ENCODE measurements at places on chromosomes 2 and 18. TPM values are rescaled to one million over a fixed set of nuclear protein-coding genes. Genes with fewer than 3 reads are reported as not detected.

- no peak for DNase-seq
Measured at GRCh38 chr2:98776136-98776535, 45.2 kb upstream of the MGAT4A start.

GRCh38 chr2:113877711-113878598 is 11.9 kb upstream of the ACTR3 start:
- no peak for DNase-seq

DNA sequence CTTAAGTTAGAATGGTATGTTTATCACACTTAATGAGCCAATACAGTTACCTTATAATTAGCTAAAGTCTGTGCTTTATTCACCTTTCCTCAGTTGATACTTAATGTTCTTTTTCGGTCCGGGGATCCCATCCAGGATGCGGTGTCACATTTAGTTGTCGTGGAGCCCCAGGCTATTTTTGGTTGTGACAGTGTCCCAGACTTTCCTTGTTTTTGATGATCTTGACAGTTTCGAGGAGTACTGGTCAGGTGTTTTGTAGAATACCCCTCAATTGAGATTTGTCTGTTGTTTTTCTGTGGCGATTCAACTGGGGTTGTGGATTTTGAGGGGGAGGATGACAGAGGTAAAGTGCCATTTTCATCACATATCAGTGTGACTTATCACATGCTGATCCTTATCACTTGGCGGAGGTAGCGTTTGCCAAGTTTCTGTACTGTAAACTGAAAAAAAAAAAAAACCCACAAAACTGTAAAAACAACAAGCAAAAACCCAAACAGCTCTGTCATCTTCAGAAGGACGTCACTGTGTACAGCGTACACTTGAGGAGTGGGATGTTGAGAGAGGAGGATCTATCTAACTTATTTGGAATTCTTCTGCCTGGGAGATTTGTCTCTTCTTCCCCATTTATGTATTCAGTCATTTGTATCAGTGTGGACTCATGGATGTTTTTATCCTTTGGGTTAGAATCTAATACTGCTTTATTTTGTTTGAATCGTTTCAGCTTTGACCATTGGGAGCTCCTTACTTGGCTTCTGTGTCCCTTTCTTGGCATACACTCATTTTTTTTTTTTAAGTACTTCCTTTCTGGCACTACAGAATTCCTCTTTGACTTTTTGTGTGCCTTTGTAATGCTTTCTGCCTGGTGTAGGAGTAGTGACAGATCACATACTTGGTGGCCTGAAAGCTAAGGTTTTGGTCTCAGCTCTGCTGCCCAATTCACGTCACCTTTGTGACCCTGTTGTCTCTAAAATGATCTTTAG is 68.1 kb downstream of the FMNL2 start:
- DNase-seq, result no peak

- DNase-seq, result no peak
Measured at GRCh38 chr2:209499069-209499468, 75.2 kb downstream of the MAP2 start.

The ALLC gene
- total RNA-seq, result not detected

The POTEI gene
- total RNA-seq, result not detected

GRCh38 chr2:172842511-172843265 is 107.0 kb downstream of the RAPGEF4 start:
- no peak for DNase-seq

The PAX8 gene
- total RNA-seq, result 0.39 TPM

GRCh38 chr2:19228715-19229114 is 129.7 kb downstream of the OSR1 start:
- DNase-seq, result no peak

- DNase-seq, result no peak
Measured at GRCh38 chr2:151096235-151096634, 165.4 kb downstream of the RBM43 start.

The CCDC85A gene
- not detected for total RNA-seq

DNA sequence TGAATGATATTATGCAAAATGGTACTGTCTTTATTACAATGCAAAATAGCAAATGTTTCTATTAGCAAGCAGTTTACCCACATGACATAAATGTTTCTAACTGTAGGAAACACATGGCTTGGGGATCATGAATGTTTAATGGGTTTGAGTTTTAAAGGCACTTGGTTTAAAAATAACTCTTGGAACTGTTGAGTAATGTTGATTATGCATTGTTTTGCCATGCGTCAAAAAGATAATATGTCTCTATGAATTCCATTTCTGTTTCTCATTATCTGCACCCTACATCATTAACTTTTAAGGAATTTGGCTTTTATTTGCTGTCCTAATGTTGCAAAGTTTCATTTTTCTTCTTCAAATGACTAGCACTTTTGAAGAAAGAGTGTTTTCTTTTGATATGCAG is 1355.5 kb downstream of the SUCLG1 start:
- DNase-seq, result no peak

DNA sequence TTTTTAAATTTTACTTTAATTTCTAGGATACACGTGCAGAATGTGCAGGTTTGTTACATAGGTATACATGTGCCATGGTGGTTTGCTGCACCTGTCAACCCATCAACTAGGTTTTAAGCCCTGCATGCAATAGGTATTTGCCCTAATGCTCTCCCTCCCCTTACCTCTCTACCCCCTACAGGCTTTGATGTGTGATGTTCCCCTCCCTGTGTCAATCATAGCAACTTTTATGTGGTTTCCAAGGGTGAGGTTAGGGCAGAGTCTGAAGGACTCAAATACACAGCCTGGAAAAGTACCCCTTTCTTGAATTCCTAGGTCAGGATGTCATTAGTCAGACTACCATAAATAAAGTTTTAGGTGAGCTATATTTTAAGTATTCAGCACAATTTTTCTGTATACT is 31.1 kb upstream of the MYT1L start:
- no peak for DNase-seq

DNA sequence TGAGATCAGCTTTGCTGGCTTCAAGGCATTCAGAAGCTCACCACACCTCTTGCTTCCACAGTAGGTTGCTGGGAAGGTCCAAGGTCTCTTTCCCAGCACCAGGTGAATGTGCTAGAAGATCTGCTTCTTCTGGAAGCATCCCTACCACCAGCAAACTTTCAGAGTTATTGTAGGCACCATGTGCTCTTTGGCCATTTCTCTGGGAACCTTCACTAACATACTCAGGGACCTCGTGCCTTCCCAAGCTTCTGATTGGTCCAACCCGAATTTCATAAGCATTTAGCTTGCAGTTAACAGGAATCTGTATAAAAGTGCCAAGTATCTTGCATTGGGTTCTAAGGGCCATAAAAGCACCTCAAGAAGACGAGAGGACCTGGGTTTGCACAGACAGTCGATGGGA is 86.5 kb upstream of the ARL4C start:
- no peak for DNase-seq

The GCG gene
- total RNA-seq, result not detected

DNA sequence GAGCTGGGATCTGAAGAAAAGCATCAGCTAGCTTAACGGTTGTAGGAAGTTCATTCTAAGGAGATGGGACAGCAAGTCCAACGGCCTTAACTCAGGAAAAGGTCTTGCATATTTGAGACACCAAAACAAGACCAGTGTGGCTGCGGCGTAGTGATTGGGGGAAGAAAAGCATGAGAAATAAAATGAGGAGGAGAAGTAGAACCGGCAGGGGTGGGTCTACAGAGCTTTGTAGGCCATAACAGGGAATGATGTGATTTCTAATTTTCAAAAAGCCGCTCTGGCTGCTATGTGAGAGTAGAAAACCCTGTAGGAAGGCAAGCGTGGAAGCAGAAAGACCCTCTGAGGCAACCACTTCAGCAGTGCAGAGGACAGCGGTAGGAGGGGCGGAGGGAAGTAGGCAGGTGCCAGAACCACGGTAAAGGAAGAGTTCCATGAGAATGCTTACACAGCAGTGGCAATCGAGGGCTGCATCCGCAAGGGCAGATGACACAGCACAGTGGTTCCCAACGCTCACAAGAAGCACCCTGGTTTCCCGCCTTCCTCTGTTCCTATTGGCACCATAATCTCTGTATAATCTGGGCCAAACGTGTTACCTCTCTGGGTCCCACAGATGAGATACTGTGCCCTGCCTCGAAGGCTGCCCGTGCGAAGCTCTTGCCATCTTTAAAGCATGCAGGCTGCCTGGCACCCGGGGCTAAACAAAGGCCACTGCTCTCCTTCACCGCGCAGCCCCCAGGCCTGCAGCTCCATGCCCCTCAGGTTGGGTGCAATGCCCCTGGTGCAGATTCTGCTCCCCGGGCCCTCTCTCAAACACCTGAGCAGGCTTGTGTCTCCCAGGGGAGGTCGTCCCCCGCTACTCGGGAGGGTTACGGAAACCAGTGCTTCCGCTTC is 795 bp downstream of the ANKRD39 start:
- DNase-seq, result no peak

DNA sequence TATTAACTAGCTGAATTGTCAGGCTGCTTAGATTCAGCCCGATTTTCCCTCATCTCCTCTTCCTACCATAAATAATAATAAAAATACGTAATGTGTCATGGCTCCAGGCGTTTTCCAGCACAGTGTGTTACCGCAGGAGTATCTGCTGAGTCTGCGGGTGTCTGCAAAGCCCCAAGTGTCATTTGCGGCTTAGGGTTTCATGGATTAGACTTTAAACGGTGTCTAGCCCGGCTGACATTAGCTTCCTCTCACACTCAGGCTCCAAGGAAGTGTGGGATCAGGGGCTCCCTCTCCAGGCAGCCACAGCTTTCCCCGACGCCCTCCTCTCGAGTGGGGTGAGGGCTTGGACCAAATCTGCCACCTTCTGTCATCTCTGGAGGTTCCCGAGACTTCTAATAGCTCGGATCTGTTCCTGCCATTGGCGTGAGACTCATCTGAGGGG is 14.1 kb upstream of the HOXD1 start:
- no peak for DNase-seq

The SLC9A2 gene
- not detected for total RNA-seq

DNA sequence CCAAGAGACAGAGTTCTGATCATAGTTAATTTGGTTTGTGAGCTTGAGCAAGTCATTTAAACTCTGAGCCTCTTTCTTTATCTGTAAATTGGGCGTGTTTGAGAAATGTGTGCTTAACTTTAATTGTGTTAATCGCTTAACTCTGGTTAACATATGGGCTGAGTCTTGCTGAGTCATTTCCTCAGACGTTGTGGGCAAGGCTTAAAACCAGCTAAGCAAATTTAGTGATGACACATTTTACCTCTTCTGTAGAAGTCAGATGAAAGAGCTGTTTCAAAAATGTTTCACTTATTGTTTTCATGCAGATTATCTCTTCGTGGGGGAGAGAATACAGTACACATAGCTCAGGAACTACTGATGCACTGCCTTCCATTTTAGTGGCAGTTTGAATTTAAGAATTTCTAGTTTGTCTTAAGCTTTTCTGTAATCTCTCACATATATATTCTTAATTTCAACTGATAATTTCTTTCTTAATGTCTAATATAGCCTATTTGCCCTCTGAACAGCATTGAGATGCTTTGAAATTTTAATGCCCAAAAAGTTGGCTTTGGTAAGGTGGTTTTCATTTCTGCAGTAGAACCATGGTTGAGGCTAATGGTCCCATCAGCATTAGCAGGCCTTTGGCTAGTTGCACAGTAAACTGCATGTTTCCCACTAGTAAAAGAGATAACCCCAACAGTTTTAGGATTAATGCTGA is 34.9 kb downstream of the RAB10 start:
- DNase-seq, result no peak

GRCh38 chr2:186457908-186458307 is 28.2 kb upstream of the ZC3H15 start:
- DNase-seq, result no peak

DNA sequence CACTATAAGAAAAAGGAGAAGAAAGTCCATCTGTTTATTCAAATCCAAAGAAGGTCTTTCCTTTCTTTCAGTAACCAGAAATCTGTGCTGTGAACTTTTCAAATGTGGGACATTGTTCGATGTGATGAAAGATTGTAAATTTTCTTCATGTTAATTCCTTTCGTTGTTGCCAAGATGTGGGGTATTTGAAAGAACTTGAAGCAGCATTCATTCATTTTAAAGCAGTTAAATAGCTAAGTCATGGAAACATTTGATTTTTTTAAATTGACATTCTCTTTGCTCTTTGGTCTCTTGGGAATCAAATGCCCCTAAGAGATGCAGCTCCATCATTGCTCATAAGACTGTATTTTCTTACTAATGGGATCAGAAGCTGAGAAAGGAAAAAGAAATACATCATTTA is 93.7 kb upstream of the EHBP1 start:
- DNase-seq, result no peak

The SP140L gene
- 106 TPM for total RNA-seq

All from activated B cell treated with CpG ODN at 0.5 μM for 24 hours (primary cell).